ENCODE measurements at places on chromosomes 3 and 15. TPM values are rescaled to one million over a fixed set of nuclear protein-coding genes. Genes with fewer than 3 reads are reported as not detected.

Gene GOLGA6D
- total RNA-seq: not detected

Gene STARD9
- total RNA-seq: 3.2 TPM

Gene ACSBG1
- not detected for total RNA-seq

Gene IGSF11
- total RNA-seq: not detected

Gene C3orf49
- not detected for total RNA-seq

Gene PATL2
- total RNA-seq: not detected

Gene CCR1
- total RNA-seq: not detected

Gene SLC28A1
- not detected for total RNA-seq

Gene GATM
- total RNA-seq: 0.28 TPM

DNA sequence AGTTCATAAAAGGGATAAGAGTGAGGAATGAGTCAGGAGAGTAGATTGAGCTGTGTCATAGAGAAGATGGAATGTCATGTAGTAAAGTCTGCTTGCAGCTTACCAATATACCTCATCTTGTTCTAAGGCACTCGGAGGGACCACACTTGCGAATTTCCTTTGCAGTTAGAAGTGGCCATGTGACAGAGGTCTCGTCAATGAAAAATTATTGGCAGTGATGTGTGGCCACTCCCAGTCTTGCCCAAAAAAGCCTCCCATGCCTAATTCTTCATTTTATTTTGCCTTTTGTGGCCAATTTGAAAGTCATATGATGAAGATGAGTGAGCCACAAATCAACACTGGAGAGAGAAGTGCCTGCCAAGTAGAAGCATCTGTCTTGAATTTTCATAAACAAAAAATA, 465.6 kb upstream of the ZNF385D start:
- no peaks in the 10 kb centered on the region for H3K4me1 ChIP-seq
- H3K4me3 ChIP-seq: no peak overlapping the region
- no peaks in the 10 kb centered on the region for H3K27me3 ChIP-seq
- H3K36me3 ChIP-seq: no peaks in the 10 kb centered on the region

GRCh38 chr15:58423831-58424608, 7.8 kb upstream of the LIPC start:
- no peak overlapping the region for H3K4me3 ChIP-seq
- no peak overlapping the region for H3K27ac ChIP-seq
- DNase-seq: peak; percentile 42
- H3K36me3 ChIP-seq: no peaks in the 10 kb centered on the region
- no peaks in the 10 kb centered on the region for H3K27me3 ChIP-seq
- 0 out of 2 replicates have a peak, but pooled peaks cover 1% of the 10 kb centered on the region for H3K4me1 ChIP-seq

DNA sequence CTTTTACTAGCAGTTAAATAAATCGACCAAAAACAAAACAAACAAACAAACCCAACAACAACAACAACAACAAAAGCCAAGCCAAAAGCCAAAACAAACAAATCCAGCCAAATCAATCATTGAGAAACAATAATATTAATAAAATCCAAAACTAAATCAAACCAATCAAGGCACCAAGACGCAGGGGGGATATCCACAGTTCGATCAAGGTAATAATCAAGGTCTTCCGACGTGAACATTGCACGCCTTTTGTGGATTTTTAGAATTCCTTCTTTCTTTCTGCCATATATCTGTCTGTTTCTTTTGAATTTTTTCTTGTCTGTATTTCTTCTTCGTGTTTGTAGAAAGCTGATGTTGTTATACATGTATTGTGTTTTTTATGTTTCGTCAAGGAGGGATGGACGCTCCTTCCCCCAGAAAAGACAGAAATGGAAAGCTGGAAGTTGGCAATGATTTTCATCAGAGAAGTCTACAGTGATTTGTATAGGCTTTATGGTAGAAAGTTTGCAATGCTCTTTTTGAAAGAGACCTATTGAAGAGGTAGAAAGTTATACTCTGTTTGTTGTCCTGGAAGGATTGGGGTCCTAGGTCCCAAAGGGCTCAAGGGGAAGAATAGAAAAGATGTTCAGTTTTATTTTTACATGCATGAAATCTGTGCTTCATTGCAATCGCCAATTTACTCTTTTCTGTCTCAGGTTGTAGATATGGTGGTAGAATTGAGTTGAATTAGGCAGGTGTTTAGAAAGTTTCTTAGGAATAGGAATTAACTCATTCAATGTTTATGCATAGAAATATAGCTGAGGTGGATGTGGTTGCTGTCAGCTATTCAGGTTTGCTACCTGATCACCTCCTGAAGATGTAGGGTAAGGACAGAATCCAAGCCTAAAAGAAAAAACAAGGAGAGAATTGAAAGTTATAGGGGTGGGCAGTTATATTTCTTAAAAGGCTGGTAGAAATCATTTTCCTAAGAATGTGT, 1.2 kb downstream of the ARPP21 start:
- H3K4me1 ChIP-seq: no peaks in the 10 kb centered on the region
- no peak overlapping the region for H3K27ac ChIP-seq
- H3K4me3 ChIP-seq: no peak overlapping the region
- no peaks in the 10 kb centered on the region for H3K27me3 ChIP-seq
- H3K36me3 ChIP-seq: no peaks in the 10 kb centered on the region

GRCh38 chr3:192802957-192803899, 75.9 kb upstream of the FGF12 start:
- no peak overlapping the region for H3K4me3 ChIP-seq
- peak; percentile 59 for DNase-seq
- no peaks in the 10 kb centered on the region for H3K27me3 ChIP-seq

GRCh38 chr15:94875550-94875949, 644.2 kb downstream of the MCTP2 start:
- H3K4me1 ChIP-seq: no peaks in the 10 kb centered on the region
- no peaks in the 10 kb centered on the region for H3K36me3 ChIP-seq
- DNase-seq: no peak
- H3K4me3 ChIP-seq: no peak overlapping the region
- no peaks in the 10 kb centered on the region for H3K27me3 ChIP-seq
- H3K27ac ChIP-seq: no peak overlapping the region

GRCh38 chr15:52789601-52790168, 451 bp downstream of the ONECUT1 start:
- peak overlapping the region; percentile 46 for H3K4me3 ChIP-seq
- peaks cover 5% of the 10 kb centered on the region for H3K4me1 ChIP-seq
- peak; percentile 10 for DNase-seq
- no peak overlapping the region for H3K27ac ChIP-seq

DNA sequence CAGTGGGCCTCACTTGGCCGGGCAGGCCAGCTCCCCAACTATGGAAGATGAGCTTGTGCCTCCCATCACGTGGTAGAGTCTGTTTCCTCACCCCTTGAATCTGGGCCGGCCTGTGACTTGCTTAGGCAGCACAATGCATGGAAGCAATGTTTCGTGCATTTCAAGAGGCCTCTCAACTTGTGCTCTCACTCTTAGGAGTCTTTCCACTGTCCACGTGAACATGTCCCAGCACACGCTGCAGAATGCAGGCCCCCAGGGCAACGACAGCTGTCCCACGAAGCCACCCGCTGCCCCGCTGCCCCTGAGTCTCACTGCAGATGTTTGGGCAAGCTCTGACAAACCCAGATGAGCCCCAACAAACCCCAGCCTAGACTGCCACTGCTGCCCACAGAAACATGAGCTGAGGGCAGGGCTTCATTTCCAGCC, 27.2 kb upstream of the SLC41A3 start:
- DNase-seq: no peak
- H3K4me1 ChIP-seq: no peaks in the 10 kb centered on the region
- H3K27ac ChIP-seq: no peak overlapping the region
- H3K4me3 ChIP-seq: no peak overlapping the region
- no peaks in the 10 kb centered on the region for H3K36me3 ChIP-seq
- peaks cover 20% of the 10 kb centered on the region for H3K27me3 ChIP-seq

- H3K27me3 ChIP-seq: peaks cover 6% of the 10 kb centered on the region
- peaks cover 3% of the 10 kb centered on the region for H3K4me1 ChIP-seq
- H3K36me3 ChIP-seq: no peaks in the 10 kb centered on the region
- H3K4me3 ChIP-seq: no peak overlapping the region
Measured at GRCh38 chr3:160707187-160707794, 30.3 kb downstream of the ARL14 start.

DNA sequence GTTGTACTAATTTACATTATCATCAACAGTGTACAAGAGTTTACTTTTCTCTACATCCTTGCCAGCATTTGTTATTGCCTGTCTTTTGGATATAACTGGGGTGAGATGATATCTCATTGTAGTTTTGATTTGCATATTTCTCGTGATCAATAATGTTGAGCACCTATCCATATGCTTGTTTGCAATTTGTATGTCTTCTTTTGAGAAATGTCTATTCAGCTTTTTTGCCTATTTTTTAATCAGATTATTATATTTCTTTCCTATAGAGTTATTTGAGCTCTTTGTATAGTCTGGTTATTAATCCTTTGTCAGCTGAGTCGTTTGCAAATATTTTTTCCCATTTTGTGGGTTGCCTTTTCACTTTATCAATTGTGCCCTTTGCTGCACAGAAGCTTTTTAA, 540.8 kb upstream of the SGO1 start:
- DNase-seq: no peak
- H3K27me3 ChIP-seq: no peaks in the 10 kb centered on the region
- no peak overlapping the region for H3K4me3 ChIP-seq
- H3K27ac ChIP-seq: no peak overlapping the region
- H3K36me3 ChIP-seq: no peaks in the 10 kb centered on the region

- no peaks in the 10 kb centered on the region for H3K4me1 ChIP-seq
- H3K4me3 ChIP-seq: no peak overlapping the region
- no peak for DNase-seq
- no peaks in the 10 kb centered on the region for H3K36me3 ChIP-seq
- H3K27ac ChIP-seq: no peak overlapping the region
Measured at GRCh38 chr3:87044846-87045245, 53.9 kb upstream of the VGLL3 start.

- H3K27me3 ChIP-seq: no peaks in the 10 kb centered on the region
- no peaks in the 10 kb centered on the region for H3K36me3 ChIP-seq
- H3K27ac ChIP-seq: no peak overlapping the region
- DNase-seq: no peak
- no peak overlapping the region for H3K4me3 ChIP-seq
- no peaks in the 10 kb centered on the region for H3K4me1 ChIP-seq
Measured at GRCh38 chr3:87436781-87437543, 160.6 kb upstream of the POU1F1 start.

GRCh38 chr3:160260587-160261270, 35.5 kb downstream of the C3orf80 start:
- no peak overlapping the region for H3K27ac ChIP-seq
- H3K4me1 ChIP-seq: no peaks in the 10 kb centered on the region
- no peaks in the 10 kb centered on the region for H3K36me3 ChIP-seq
- no peak for DNase-seq
- H3K4me3 ChIP-seq: no peak overlapping the region

GRCh38 chr3:161175506-161175905, 45.6 kb upstream of the NMD3 start:
- no peak overlapping the region for H3K4me3 ChIP-seq
- H3K36me3 ChIP-seq: no peaks in the 10 kb centered on the region
- no peak for DNase-seq

DNA sequence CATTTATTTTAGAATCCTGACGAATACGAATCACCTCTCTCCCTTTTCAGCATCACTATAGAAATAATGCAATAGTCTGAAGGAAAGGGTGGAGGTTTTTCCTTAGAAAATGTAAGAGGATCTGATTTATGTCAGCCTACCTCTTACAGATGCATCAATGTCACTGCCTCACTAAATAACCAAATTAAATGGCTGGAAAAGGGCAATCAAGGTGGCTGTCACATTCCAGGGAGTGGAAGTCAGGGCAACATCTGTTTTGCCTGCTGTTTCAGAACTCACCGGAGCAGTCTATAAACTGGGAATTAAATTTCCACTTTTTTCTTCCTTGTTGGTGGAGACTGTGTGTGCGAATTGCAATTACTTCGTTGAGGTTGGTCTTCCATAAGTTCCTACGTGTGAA, 299.3 kb upstream of the PDZRN3 start:
- H3K4me1 ChIP-seq: no peaks in the 10 kb centered on the region
- H3K36me3 ChIP-seq: no peaks in the 10 kb centered on the region
- no peak overlapping the region for H3K27ac ChIP-seq
- no peaks in the 10 kb centered on the region for H3K27me3 ChIP-seq
- H3K4me3 ChIP-seq: no peak overlapping the region
- DNase-seq: no peak

- peaks cover 13% of the 10 kb centered on the region for H3K4me1 ChIP-seq
- no peaks in the 10 kb centered on the region for H3K27me3 ChIP-seq
Measured at GRCh38 chr15:85329561-85330422, 50.6 kb upstream of the AKAP13 start.

DNA sequence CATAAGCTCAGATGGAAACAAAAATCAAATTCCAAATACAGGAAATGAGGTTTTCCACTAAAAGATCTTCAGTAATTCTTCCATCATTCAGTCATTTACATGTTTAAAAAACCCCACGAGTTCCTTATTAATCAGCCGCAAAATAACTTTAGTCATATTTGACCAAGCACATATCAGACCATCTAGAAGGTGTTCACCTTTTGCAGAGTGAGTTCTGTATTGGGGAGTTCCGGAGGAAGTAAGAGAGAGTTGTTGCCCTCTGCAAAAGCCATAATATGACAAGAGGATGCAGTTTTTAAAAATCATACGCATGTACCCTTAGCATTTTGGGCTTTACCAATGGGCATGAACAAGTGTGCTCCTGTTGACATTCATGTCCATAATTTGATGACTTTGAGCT, 61.6 kb downstream of the CCR1 start:
- no peak for DNase-seq
- no peak overlapping the region for H3K27ac ChIP-seq
- peaks cover 16% of the 10 kb centered on the region for H3K27me3 ChIP-seq
- H3K4me3 ChIP-seq: no peak overlapping the region
- no peaks in the 10 kb centered on the region for H3K36me3 ChIP-seq
- no peaks in the 10 kb centered on the region for H3K4me1 ChIP-seq

GRCh38 chr3:79560698-79561097, 207.1 kb downstream of the ROBO1 start:
- H3K27me3 ChIP-seq: no peaks in the 10 kb centered on the region
- no peak for DNase-seq

DNA sequence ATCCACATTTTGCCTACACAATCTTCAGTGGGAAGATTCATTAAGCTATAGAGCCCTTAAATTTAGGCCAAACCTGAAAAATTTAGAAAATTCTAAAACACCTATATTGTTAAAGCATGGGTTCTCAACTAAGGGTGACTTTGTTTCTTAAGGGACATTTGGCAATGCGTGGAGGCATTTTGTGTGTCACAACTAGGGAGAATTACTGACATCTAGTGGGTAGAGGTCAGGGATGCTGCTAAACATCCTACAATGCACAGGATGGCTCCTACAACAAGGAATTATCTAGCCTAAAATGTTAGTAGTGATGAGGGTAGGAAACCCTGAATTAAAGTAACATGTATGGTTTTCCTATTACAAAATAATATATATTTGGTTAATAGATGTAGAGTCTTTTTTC, 55.8 kb downstream of the TBC1D5 start:
- H3K27ac ChIP-seq: no peak overlapping the region
- H3K36me3 ChIP-seq: no peaks in the 10 kb centered on the region
- no peak for DNase-seq
- no peaks in the 10 kb centered on the region for H3K4me1 ChIP-seq

DNA sequence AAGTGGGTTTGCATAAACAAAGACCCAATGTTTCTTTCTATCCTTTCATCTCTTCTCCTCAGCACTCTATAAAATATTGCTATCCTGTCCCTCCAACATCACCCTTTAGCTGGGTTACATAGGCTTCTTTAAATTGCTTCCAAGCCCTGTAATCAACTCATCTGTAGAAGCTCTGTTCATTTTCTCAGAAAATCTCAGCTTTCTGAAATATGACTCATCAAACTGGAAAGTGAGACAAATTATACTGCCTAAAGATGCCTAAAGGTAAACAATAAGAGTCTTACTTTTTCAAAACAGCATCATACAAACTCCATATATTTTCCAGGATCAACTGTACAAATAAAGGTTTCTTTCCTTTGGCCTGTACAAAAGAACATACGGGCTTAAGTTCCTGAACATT, 33.8 kb downstream of the EFL1 start:
- peak; percentile 36 for DNase-seq
- H3K27me3 ChIP-seq: no peaks in the 10 kb centered on the region
- no peak overlapping the region for H3K4me3 ChIP-seq
- peaks cover 2% of the 10 kb centered on the region for H3K36me3 ChIP-seq

Measured in IMR-90 (cell line).